ENCODE measurements at places on chromosomes 13 and 19.
A peak's percentile ranks its signal among the peaks of the same experiment; 100 is the strongest.

DNA sequence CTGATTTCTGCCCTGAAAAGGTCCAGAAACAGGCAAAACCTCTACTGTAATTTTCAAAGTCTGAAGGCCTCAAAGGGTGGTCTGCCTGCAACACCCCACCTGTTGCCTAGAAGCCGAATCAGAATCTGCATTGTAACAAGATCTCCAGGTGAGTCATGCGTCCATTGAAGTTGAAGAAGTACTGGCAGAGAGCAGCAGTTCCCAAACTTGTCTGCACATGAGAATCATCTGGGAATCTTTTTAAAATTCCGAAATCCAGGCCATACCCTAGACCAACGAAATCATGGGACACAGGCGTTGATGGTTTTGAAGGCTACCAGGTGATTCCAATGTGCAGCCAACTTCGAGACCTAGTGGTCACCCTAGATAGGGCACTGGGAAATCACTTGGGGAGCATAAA lies 16.0 kb upstream of the CLN5 start:
- H3K27me3 ChIP-seq: peaks cover 57% of the 10 kb centered on the region
- no peak overlapping the region for H3K27ac ChIP-seq
- no peak overlapping the region for H3K4me3 ChIP-seq
- peaks cover 15% of the 10 kb centered on the region for H3K4me1 ChIP-seq

GRCh38 chr13:24557081-24557480 lies 44.5 kb upstream of the PARP4 start:
- no peak overlapping the region for H3K27ac ChIP-seq
- H3K4me1 ChIP-seq: peaks cover 6% of the 10 kb centered on the region
- H3K4me3 ChIP-seq: no peak overlapping the region
- no peaks in the 10 kb centered on the region for H3K36me3 ChIP-seq

DNA sequence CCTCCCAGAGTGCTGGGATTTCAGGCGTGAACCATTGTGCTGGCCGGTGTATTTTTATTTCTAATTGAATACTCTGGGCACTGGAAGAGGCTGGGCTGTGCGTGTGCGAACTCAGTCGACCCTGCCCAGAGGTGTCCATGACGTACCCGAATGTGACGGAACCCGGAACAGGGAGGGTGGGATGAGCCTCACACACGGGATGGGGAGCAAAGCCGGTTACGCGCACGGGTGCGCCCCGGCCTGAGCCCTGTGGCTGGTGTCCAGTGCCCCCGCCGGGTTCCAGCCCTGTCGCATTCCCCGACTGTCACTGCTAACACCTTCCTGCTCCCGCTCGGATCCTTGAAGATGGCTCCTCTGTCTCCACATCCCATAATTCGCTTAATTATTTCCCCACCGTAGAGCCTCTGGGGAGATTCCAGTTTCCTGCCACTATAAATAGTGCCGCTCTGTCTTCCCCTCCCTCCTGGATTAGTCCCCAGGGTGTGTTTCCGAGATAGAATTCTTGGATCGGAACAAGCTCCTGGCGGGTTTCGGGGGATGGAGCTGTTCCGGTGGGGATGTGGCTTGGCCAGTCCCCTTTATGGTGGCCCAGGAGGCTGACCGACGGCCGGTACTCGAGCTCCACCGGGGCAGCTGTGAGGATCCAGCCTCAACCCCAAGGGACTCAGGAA lies 22.0 kb downstream of the SBNO2 start:
- H3K36me3 ChIP-seq: peaks cover 23% of the 10 kb centered on the region
- no peaks in the 10 kb centered on the region for H3K27me3 ChIP-seq
- no peak overlapping the region for H3K4me3 ChIP-seq
- no peak overlapping the region for H3K27ac ChIP-seq
- ATAC-seq: no peak

- no peaks in the 10 kb centered on the region for H3K27me3 ChIP-seq
- no peak overlapping the region for H3K4me3 ChIP-seq
- no peaks in the 10 kb centered on the region for H3K36me3 ChIP-seq
- no peaks in the 10 kb centered on the region for H3K4me1 ChIP-seq
- no peak overlapping the region for H3K27ac ChIP-seq
Observed at GRCh38 chr13:94217370-94217769, 262.1 kb downstream of the DCT start.

DNA sequence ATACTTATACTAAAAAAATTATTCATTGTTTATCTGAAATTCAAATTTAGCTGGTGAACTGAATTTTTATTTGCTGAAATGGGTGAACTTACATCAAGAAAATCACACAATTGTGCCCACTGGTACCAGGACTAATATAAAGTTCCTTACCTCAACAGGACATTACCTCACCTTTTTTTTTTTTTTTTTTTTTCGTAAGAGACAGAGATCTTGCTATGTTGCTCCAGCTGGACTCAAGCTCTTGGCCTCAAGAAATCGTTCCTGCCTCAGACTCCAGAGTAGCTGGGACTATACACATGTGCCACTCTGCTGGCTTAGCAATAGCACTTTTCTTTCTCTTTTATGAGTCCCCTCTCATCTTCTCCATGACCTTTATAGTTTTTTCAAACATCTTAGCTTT lies 22.5 kb upstream of the NDFIP2 start:
- ATAC-seq: no peak
- no peaks in the 10 kb centered on the region for H3K27me3 ChIP-seq
- H3K27ac ChIP-seq: no peak overlapping the region
- no peaks in the 10 kb centered on the region for H3K36me3 ChIP-seq

DNA sequence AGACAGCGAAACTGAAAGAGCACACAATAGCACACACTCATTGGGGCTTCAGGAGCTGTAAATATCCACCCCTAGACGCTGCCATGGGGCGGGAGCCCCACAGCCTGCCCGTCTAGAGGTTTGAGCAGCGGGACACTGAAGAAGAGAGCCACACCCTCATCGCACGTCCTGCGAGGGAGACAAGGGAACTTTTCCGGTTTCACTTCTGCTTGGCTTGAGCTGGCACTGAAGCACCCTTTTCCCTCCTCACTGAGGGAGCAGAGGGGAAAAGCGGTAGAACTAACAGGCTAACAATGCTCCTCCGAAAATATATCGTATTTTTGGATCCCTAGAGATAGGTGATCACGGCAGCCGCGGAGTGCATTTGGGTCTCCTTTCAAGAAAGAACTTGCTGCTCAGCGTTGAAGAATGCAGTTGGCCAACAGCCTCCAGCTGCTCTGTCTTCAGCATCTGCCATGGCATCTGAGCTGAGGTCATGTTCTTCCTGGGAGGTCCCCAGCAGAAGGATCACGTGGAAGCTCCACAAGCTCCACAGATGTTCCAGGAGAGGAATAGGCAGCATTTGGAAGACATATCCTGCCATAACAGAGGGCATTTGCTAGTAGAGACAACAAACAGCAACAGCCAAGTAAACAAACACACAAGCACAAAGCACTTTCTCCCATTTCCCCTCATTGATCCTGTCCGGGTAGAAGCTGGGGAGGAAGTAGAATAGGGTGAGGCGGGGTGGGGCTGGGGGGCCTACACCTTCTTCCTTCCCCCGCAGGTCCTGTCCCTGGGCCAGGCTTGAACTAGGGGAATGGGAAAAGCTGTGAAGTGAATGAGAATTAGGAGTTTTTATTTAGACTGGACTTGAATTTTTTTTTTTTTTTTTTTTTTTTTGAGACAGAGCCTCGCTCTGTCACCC lies 44.8 kb upstream of the ALOX5AP start:
- H3K4me1 ChIP-seq: peaks cover 14% of the 10 kb centered on the region
- ATAC-seq: peak; percentile 76
- H3K4me3 ChIP-seq: peak overlapping the region; percentile 66
- H3K36me3 ChIP-seq: no peaks in the 10 kb centered on the region
- no peaks in the 10 kb centered on the region for H3K27me3 ChIP-seq

DNA sequence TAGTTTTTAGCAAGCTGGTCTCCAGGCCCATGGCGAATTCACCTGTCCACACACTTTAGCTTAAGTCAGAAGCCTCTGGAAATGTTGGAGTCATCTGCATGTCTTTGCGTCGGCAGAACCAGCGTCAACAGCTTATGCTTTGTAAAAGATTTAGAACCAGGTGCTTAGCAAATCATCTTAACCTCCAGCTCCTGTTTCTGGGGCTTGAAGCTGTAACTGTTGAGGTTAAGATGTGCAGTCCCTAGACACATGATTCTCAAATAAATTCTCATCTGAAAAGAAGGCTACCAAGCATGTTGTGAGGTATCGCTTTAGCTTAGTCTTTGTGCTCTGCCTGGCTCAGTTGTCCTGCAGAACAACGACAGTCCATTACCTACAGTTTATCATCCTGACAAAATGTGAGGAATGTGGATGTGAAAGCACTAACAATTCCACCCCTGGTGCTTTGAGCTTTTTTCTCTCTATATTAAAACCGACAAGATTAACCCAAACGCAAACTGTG lies 4.4 kb downstream of the EFNB2 start:
- H3K4me3 ChIP-seq: no peak overlapping the region
- H3K36me3 ChIP-seq: no peaks in the 10 kb centered on the region
- peaks cover 60% of the 10 kb centered on the region for H3K27me3 ChIP-seq
- ATAC-seq: no peak

GRCh38 chr19:39970425-39970674 lies 615 bp upstream of the PSMC4 start:
- peaks cover 23% of the 10 kb centered on the region for H3K36me3 ChIP-seq
- H3K4me1 ChIP-seq: peaks cover 44% of the 10 kb centered on the region
- H3K27me3 ChIP-seq: no peaks in the 10 kb centered on the region

DNA sequence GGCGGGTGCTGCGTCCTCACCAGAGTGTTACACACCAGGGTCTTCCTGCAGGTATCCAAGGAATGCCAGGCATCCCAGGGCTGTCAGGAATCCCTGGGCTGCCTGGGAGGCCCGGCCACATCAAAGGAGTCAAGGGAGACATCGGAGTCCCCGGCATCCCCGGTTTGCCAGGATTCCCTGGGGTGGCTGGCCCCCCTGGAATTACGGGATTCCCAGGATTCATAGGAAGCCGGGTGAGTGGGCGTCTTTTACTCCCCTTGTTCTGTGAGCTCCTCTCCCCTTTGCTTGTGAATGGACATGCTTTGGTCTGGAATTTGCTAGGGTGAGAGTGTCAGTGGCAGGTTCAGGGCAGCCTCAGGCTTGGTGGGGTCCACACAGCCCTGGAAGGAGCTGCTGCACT lies 75.9 kb downstream of the RAB20 start:
- H3K4me1 ChIP-seq: no peaks in the 10 kb centered on the region
- H3K4me3 ChIP-seq: no peak overlapping the region
- no peak overlapping the region for H3K27ac ChIP-seq
- H3K36me3 ChIP-seq: no peaks in the 10 kb centered on the region
- no peak for ATAC-seq

DNA sequence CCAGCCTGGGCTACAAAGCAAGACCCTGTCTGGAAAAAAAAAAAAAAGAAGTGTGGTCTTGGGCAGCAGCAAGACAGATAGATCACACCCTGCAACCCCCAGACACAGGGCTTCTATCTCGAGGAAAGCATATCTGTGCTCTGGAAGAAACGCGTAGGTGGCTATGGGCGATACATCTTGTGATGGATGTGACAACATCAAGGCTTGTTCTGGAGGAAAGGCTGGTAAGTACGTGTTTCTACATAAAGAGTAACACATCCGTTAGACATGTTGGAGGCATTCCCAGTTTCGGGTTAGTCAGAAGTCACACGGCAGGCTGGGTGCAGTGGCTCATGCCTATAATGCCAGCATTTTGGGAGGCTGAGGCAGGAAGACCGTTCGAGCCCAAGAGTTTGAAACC lies 6.6 kb upstream of the DHDH start:
- H3K27me3 ChIP-seq: no peaks in the 10 kb centered on the region
- no peak overlapping the region for H3K27ac ChIP-seq
- H3K36me3 ChIP-seq: peaks cover 11% of the 10 kb centered on the region
- no peak for ATAC-seq

DNA sequence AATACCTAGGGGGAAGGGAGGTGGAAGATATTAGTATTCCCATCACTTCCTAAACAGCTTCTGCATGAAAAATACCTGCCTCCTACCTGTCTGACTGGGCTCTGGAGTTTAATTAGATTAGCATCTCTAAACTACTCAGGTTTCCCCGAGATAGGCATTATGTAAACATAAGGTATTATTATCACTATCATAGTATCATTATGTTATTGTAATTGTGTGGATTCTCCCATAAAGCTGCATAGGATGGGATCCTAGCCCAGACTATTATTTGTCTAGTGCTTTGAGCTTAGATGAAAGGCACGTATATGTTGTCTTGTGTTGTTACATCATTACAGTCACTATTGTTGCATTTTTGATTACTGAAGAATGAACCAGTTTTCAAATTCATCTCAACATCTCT lies 115.2 kb upstream of the SOX21 start:
- H3K27ac ChIP-seq: no peak overlapping the region
- H3K27me3 ChIP-seq: peaks cover 8% of the 10 kb centered on the region
- no peak overlapping the region for H3K4me3 ChIP-seq
- H3K36me3 ChIP-seq: no peaks in the 10 kb centered on the region
- ATAC-seq: no peak

- H3K27ac ChIP-seq: no peak overlapping the region
- H3K36me3 ChIP-seq: no peaks in the 10 kb centered on the region
- peaks cover 8% of the 10 kb centered on the region for H3K27me3 ChIP-seq
- no peak for ATAC-seq
Observed at GRCh38 chr13:80334597-80335260, 6.2 kb downstream of the SPRY2 start.

DNA sequence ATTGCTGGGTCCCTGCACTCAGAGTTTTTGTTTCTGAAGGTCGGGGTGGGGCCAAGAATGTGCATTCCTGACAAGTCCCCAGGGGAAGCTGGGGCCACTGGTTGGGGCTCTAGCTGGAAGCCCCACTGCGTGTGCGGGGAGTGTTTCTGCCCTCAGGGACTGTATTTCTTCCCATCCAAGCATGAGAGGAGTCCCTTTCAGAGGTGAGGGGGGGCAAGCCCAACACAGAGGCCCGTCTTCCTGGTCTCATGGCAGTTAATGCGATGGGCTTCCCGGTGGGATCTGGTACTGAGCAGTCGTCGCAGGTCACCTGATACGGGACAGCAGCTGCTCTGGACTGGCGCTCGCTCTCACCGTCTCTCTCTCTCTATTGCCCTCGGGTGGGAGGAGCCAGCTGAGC lies 50.4 kb downstream of the GPR12 start:
- H3K36me3 ChIP-seq: no peaks in the 10 kb centered on the region
- no peak overlapping the region for H3K27ac ChIP-seq
- H3K4me1 ChIP-seq: no peaks in the 10 kb centered on the region
- no peak for ATAC-seq
- H3K4me3 ChIP-seq: no peak overlapping the region

DNA sequence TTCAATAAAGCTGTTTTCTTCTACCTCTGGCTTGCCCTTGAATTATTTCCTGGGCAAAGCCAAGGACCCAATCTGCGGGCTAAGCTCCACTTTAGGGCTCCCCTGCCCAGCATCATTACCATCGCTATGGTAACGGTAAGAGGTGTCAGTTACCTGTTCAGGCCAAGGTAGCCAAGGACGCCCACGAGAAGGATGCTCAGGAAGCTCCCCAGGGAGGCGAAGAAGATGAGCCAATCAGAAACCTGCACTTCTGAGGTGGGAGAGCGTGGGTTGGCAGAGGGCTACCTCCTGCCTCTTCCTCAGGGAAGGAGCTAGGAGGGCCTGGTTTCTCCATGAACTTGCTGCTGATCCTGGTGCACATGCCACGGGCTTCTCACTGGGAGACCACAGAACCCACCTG lies 24.7 kb downstream of the IL12RB1 start:
- no peak overlapping the region for H3K27ac ChIP-seq
- no peak overlapping the region for H3K4me3 ChIP-seq
- H3K4me1 ChIP-seq: peaks cover 12% of the 10 kb centered on the region
- H3K27me3 ChIP-seq: no peaks in the 10 kb centered on the region
- ATAC-seq: no peak

- no peaks in the 10 kb centered on the region for H3K4me1 ChIP-seq
- ATAC-seq: no peak
- no peaks in the 10 kb centered on the region for H3K27me3 ChIP-seq
- no peak overlapping the region for H3K27ac ChIP-seq
Observed at GRCh38 chr13:105908586-105908985, 626.9 kb downstream of the EFNB2 start.

All from stimulated activated memory B cell treated with anti-CD40 and anti-IgM and Interleukin-4, amounts not matched to agents 10 μg/mL and 1 μg/mL and 100 μg/mL, for 72 hours (primary cell).